ENCODE measurements at places on chromosomes 3 and 15.

GRCh38 chr3:135927155-135927554 is 38.4 kb upstream of the PPP2R3A start:
- peak; percentile 35 for DNase-seq

- DNase-seq, result no peak
These were observed 7.8 kb downstream of the CAMK1 start for GRCh38 chr3:9761919-9762318.

DNA sequence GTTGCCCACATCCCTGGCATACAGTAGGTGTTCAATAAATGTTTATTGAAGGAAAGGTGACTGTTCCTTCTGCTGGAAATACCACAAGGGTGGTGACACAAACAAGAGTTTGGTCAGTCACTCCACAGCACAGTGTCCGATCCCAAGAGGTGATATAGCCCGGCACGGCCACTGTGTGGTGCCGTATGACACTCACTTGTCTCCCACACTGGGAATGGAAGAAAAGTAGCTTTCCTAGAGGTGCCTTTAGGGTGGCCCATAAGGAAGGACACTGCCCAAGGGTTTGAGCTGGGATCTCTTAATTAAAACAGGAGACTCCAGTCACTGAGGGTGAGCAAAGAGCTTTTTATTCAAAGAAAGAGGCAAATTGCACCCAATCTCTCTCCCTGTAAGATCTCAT is 40.5 kb downstream of the TGM4 start:
- no peak for DNase-seq

- no peak for DNase-seq
These were observed 108.2 kb downstream of the TBL1XR1 start for GRCh38 chr3:177089110-177089509.

- peak; percentile 64 for DNase-seq
These were observed 19.2 kb downstream of the EID1 start for GRCh38 chr15:48896869-48897814.

GRCh38 chr3:16724487-16724886 is 119.3 kb upstream of the DAZL start:
- no peak for DNase-seq

DNA sequence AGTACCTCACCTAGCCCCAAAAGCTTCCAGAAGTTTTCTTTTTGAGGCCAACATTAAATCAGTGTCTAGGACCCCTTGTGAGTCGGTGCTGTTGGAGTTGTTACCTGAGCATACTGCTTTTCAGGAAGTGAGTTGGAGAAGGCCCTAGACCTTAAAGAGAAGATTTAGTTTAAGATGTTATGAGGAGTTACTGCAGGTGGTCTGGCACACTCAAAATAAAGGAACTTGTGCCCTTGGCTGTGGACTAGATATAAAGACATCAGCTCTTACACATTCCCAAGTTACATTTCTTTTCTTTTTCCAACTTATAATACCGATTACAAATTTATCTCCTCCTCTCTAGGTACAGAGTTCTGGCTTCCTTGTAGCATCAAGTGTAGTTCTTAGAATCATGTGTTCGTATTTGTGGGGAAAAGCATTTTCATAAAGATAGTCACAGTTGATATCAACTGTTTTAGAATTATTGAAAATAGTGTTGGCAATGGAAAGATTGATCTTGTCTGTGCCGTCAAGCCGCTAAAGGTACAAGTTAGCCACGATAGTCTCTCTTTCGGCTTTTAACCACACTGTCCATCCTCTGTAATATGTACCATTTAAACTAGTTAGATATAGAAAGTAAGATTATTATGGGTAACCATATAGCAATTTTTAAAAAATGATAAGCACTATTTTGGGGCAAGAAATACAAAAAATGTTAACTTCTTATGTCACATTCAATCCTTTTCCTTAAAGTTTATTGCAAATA is 8.6 kb downstream of the ZIC1 start:
- DNase-seq, result no peak

DNA sequence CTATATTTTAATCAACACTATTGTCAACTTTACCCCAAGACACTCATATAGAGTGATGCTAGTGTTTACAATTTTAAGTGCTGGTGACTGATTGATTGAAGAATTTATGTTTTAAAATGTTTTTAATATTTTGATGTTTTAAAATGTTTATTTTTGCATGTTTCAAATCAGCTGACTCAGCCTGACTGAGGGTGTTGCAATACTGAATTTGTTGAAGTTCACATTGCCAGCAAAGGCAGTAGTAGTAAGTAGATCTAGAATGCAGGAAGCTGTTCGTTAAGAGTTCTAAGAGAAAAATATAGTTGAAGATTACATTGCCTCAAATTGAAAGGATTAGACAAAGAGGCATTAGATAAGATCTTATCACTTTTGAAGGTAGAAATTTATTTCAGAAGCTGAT is 977.6 kb downstream of the IGSF11 start:
- no peak for DNase-seq

DNA sequence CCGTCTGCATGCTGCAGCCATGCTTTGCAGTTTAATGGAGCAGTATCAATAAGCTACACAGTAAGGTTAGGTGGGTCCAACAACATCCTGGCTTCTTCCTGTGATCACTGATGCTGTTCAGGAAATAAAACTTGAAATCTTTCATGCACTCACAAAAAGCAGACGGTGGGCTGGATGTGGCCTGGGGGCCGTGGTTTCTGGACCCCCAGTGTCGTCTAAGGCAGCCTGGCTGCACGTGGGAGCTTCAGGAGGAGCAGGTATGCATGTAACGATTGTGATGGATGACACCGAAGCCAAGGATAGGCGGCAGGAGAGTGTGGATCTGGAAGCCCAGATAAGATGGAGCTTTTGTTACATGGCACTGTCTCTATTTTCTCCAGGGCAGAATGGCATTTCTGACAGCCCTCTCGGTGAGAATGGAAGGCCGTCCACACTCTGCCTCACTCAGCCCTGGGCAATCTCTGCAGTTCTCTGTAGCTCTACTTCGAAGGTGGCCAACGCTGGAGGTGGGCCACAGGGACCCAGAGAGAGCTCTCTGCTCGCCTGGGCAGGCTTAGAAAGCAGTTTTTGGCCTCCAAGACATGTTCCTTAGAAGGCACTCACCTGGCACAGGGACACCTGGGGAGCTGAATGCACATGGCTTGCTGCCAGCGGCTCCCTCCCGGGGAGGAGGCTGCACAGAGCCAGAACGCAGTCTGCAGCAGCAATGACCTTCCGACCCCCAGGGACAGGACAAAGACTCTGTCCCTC is 46.4 kb upstream of the IQSEC1 start:
- DNase-seq, result no peak

- peak; percentile 58 for DNase-seq
These were observed 551 bp downstream of the NLGN1 start for GRCh38 chr3:173398111-173398479.

GRCh38 chr3:152638707-152639450 is 196.1 kb upstream of the P2RY1 start:
- DNase-seq, result peak; percentile 75

DNA sequence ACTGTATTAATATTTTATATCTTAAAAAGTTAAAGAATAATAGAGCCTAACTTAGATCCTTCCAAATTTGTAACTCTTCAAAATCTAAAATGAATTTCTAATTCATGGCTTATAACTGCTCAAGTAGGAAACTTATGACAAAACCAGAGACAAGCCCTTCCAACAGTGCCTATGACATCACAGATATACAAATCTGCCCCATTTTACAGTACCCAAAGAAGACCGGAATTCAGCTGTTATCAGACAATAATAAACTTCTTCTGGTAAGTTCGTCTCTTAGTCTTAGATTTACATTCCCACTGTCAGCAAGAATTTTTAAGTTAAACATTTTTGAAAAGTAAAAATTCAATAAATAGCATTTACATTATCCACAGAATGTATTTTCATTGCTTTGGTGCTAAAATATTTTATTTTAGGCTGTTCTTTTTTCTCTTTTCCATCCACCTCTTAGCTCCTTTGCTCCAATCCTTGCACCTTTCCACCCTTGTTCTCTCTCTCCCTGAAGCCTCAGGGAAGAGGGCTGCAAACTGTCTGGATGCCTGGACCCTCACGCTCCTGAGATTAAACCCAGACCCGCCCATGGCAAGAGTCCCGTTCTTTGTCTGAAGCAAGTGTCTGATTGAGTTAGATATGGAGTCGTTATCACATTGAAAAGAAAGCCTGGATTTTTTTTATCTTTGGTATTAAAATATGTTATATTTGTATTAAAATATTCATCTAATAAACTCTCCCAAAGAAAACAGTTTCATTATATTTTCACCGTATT is 312.7 kb downstream of the ZBTB20 start:
- DNase-seq, result no peak

- peak; percentile 7 for DNase-seq
These were observed 692.7 kb upstream of the ALCAM start for GRCh38 chr3:104673981-104674380.

GRCh38 chr3:177438596-177439220 is 241.4 kb upstream of the TBL1XR1 start:
- no peak for DNase-seq

DNA sequence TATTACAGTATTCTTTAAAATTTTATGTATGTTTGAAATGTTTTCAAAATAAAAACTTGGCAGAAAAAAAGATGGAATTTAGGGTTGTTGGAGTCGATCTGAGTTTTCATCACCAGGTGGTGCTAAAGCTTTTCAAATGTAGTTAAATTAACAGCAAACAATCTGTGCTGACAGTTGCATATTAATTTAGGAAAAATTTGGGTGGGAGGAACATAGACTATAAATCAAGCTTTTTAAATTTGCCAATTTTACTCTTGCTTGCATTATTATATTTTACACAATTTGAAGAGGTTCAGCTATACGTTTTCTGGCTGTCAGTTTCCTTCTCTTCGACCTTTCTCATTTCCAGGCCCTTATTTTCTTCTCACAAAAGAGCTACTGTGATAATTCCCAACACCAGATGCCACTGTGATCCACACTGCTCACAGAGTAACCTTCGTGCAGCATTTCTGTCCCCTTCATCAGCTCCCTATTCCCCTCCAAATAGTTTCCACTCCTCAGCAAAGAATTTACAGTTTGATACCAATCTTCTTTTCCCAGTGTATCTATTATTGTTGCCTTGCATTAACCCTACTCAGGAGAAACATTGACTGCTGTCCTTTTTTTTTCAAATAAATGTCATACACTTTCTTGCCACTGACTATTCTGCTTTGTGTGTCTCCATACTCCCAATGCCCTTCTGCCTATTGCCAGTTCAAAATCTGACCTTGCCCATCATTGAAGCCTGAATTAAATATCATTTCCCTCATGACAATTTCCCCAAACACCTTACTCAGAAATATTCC is 53.4 kb upstream of the EIF5A2 start:
- peak; percentile 64 for DNase-seq

DNA sequence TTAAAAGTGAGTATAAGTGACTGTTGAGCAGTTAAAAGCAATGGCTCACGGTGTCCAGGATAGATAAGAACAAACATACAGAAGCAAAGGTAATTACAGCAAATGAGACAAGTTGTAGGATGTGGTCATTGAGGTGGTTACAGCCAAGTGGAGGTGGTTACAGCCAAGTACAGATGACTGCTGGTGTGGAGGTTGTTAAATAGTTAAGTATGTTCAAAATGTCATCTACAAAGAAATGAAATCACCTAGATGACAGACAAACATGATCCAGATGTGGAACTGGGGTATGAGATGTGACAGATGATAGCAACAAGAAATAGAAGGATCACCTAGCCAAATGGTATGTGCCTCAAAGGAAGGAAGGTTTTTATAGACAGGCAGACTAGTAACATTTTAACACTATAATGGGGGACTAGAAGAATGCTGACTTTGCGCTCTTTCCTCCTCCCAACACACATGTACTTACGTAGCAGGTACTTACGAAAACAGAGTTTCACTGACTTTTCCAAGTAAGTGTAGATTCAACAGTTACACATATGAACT is 6.8 kb upstream of the ANKRD28 start:
- DNase-seq, result no peak
